NCI-H1930 (cell line): ENCODE measurements at places on chromosomes 12 and 14.

GRCh38 chr12:57732726-57733593, 5.6 kb downstream of the AGAP2 start:
- DNase-seq: no peak

DNA sequence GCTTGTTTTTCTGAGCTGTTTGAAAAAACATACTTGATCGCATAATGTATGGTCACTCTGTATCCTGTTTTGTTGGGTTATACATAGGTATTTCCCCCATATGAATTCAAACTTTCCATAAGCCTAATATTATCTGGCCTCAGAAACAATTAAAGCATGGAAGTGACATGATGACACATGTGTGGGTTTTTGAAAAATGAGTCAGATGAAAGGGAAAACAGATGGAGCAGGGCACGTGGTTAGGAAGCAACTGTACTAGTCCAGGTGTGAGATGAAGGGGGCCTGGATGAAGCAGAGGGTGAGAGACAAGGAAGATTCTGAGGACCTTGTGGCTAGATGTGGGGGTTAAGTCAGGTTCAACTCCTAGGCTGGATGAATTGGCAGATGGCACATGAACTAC, 92.7 kb upstream of the DNM1L start:
- no peak for DNase-seq

- DNase-seq: no peak
Measured at GRCh38 chr14:99728231-99728920, 44.3 kb downstream of the CYP46A1 start.

DNA sequence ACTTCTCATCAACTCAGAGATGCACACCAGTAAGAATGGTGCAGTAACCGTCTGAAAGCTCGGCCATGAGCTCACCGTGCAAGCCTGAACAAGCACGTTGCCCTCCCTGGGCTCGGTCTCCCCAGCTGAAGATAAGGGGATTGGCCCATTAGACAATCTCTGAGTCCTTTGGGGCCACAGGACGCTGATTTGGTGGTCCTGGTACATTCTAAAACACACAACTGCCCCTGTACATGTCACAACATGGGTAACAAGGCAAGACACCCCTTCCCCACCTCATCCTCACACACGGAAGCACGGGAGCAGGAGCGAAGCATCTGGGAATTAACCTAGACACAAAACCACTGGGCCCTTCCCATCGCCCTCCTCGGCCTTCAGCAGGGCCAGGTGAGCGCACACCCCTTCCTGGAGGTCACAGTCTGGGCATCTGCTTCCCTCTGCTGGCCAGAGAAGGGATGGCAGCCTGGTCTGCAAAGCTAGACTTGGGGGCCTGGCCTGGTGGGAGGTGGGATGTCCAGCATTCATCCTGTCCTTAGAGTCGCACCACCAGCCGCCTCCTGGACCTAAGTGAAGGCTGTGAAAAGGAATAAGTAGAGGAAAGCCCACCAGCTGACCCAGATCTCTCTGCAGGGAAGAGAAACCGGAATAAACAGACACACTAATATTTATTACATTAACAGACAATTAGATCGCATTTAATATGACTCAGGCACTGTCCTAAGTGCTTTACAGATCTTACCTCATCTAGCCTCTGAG, 18.9 kb upstream of the SMUG1 start:
- DNase-seq: peak; percentile 60

DNA sequence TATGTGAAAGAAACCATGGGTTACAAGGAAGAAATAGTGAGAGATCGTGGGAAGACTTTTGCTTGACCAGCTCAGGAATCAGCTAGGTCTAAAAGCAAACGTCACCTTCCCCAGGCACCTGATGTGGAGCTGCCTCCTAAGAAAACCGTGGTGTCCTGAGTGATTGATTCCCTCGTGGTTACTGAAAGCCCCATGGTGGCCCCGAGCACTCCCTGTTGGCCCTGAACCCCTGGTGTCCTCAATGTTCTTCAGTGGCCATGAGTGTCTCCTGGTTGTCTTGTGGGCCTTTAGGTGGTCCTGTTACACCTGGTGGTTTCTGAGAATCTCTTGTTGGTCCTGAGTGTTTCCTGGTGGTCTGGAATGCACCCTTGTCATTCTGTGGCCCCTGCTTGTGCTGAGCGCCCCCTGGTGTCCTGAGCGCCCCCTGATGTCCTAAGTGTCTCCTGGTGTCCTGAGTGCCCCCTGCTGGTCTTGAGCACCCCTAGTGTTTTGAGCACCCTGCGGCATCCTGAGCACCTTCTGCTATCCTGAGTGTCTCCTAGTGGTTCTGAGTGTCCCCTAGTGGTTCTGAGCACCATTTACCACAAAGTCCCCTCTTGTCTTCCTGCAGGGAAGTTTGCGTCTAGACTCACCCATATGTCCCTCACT, 518.7 kb downstream of the TMEM121 start:
- DNase-seq: peak; percentile 13
